Stimulated activated CD4-positive, alpha-beta T cell treated with anti-CD3 and anti-CD28 coated beads, Interleukin-1b, Interleukin-23, amount 100 ng/mL, for 1 hour (primary cell): ENCODE measurements at places on chromosomes 12 and 14.

GRCh38 chr12:91685917-91686316 lies 459.7 kb downstream of the BTG1 start:
- DNase-seq = no peak

- no peak for DNase-seq
Observed at GRCh38 chr12:1829306-1829900, 9.0 kb downstream of the LRTM2 start.

DNA sequence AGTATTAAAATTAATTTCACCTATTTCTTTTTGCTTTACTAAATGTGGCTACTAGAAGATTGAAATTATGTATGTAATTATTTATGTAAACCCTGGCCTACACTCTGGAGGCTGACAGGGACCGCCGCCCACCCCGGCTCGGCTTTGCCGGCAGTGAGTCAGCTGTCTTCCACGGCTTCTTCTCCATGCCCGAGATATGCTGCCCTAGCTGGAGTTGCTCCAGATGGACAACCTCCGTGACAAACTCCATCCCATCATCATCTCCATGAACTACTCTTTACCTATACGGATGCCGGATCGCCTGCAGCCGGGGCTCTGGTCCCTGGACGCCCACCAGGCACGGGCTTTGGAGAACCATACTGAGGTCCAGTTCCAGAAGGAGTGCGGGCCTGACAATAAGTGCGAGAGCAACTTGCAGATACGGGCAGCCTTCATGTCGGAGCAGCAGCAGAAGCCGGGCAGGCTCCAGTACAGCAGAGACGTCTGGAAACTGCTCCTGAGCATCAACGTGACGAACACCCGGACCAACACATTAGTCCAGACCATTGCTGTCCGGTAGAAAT lies 86.9 kb upstream of the NID2 start:
- DNase-seq = no peak

DNA sequence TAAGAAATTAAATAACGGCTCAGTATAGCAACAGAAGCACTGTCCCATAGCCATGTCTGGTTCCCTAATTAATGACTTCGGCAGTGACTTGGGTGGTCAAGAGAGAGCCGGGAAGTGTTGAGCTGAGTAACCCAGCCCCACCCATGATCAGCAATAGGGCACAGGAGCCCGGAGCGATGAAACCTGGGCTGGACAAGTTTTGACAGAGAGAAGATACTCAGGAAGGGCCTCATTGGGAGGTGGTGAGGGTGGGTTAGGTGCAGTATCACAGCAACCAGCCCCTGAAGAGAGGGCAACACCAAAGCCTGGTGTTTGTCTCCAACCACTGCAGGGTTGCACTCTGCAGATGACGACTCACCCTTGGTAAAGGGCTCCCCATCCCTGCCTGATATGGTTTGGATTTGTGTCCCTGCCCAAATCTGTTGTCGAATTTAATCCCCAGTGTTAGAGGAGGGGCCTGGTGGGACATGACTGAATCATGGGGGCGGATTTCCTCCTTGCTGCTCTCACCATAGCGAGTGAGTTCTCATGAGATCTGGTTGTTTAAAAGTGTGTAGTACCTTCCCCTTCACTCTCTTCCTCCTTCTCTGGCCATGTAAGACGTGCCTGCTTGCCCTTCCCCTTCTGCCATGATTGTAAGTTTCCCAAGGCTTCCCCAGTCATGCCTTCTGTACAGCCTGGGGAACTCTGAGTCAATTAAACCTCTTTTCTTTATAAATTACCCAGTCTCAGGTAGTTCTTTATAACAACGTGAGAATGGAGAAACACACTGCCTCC lies 124.9 kb upstream of the MED13L start:
- DNase-seq = no peak

- no peak for DNase-seq
Observed at GRCh38 chr14:69323266-69323998, 63.5 kb downstream of the GALNT16 start.

DNA sequence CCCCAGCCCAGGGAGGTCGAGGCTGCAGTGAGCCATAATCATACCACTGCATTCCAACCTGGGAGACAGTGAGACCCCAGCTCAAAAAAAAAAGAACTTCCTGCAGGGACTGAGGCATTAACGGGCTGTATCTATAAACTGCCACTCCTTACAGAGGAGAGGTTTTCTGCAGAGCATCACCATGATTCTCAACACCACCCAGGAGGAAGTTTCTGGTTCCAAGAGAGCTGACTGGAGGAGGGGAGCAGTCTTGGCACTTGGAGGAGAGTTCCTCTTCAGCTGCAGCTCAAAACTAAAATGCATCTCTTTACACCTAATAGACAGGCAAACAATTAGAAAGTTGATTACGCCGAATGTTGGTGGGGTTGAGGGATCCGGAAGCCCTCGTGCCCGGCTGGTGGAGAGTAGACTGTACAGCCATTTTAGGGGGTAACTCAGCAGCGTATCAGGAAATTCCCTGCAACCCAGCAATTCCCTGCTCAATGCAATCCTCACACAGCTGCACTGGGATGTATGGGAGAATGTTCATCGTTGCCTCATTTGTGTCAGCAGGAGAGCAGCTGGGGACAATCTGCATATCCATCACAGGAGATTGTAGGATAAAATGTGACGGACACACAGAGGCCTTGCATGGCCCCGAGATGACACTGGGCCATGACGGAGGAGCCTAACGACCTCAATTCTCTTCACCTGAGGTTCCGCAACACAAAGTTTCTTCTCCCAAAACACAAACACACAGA lies 36.6 kb downstream of the ACTN1 start:
- DNase-seq = no peak

DNA sequence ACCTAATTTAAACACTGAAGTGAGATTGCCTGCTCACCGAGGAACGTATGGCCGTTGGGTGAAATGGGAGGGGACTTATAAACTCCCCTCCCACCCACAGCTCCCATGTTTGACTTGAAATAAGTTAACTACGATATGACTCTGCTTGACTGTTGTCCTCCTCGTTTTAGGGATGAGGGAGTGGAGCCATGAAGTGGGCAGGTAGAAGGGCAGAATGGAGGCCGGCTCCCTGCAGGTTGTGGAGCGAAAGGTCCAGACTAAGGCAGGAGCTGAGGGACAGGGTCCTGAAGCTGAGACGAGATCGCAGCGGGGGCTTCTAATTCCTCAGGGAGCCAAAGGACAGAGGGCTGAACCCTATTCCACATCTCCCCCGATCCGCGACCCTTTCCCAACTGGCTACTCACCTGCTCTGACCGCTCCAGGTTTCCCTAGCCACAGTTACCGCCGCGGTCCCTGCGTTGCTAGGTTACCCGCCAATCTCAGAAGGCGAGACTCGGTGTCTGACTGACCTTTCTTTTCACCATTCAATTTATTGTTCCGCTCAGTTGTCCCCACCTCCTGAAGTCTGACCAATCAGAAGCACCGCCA lies 577 bp upstream of the TPCN1 start:
- DNase-seq = no peak

GRCh38 chr14:65414961-65415589 lies 2.5 kb downstream of the FUT8 start:
- no peak for DNase-seq

DNA sequence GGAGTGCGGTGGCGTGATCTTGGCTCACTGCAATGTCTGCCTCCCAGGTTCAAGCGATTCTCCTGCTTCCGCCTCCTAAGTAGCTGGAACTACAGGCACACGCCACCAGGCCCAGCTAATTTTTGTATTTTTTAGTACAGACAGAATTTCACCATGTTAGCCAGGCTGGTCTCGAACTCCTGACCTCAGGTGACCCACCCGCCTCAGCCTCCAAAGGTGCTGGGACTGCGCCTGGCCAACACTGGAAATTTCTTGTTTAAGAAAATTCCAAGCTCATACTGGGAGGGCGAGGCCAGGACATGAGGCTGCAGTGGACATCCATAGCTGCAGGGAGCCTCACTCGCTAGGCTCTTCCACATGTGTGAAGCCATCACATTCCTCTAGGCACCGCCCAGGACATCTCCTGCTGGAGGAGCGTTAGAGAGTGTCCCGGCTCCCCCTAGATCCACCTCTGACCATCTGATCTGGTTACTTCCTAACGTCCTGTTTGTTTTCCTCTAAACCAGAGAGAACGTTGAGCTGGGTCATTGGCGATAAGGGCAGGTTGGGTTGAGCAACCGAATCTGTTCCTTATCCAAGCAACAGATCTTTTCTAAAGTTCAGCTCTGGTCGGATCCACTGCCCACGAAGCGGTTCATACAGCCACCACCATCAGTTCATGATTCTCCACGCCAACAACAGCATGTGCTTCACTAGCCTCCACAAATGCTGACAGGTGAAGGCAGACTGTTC lies 108.2 kb upstream of the MED13L start:
- DNase-seq = no peak

DNA sequence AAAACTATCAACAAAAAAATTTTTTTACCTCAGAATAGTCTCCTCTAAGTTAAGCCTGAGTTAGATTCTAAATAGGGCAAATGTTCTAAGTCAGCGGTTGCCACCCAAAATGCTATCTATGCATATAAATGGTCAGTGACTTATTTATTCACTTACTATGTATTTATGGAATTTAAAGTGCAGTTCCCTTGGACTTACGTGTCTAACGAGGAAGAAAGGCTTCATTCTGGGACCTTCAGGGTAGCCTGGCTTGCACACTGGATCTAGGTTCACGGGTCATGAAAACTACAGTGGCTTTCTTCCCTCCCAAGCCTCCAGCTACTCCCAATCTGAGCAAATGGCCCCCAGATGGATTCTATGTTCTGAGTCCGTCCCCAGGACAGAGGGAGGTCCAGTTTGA lies 77.1 kb downstream of the ARF6 start:
- no peak for DNase-seq

DNA sequence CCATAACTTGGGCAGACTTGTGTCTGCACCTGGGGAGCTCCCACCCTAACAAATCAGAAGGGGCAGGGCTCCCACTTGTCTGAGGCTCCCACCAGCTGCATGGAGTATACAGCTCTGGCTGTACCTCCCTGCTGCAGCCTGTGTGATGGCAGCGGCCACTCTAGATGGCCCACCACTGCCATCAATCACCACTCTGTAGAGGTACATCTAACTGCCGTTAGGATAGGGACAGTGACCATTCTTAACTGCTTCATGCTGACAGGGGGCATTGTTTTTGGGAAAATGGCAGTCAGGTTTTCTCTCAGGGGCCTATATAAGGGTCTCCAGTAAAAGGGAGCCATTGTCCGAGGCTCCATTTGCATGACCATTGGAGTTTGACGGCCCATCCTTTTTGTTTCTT lies 42.2 kb downstream of the HSD17B6 start:
- DNase-seq = no peak

- DNase-seq = no peak
Observed at GRCh38 chr14:101128478-101129321, 225.2 kb upstream of the RTL1 start.

GRCh38 chr14:31124197-31124596 lies 83.4 kb downstream of the HECTD1 start:
- no peak for DNase-seq

DNA sequence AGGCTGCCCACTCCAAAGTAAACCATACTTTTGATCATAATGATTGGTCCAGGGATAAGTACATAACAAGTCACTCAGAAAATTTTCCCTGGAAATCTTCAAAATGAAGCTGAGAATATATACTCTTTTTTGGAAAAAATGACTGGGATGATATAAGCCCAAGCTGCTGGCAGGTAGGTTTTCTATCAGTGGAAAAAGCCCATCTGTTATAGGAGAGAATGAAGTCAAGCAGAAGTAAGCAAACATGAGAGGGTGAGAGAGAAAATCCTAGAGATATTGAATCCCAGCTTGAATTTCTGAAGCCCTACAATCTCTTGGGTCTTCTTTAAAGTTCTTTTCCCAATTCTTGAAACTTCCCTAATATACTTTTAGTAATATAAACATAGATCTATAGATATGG lies 37.3 kb upstream of the ZDHHC17 start:
- DNase-seq = no peak

DNA sequence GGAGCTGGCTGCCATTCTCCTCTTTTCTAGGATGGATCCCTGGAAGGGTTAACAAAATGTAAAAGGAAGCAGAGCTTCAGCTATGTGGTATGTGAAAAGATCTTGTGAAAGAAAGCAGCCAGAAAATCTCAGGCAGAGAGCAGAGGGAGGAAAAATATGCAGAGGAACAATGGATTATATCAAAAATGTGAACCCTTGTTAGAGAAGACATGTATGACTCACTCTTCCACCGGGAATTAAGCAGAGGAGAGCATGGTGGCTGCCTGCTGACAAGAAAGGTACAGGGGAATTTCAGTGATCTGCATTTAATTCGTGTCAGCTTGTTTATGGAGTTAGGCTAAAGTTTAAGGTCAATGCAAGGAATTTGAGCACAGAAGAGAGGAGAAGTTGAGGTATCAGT lies 46.3 kb downstream of the KCNA1 start:
- no peak for DNase-seq

GRCh38 chr12:13097491-13098011 lies 5.9 kb downstream of the GSG1 start:
- DNase-seq = no peak

DNA sequence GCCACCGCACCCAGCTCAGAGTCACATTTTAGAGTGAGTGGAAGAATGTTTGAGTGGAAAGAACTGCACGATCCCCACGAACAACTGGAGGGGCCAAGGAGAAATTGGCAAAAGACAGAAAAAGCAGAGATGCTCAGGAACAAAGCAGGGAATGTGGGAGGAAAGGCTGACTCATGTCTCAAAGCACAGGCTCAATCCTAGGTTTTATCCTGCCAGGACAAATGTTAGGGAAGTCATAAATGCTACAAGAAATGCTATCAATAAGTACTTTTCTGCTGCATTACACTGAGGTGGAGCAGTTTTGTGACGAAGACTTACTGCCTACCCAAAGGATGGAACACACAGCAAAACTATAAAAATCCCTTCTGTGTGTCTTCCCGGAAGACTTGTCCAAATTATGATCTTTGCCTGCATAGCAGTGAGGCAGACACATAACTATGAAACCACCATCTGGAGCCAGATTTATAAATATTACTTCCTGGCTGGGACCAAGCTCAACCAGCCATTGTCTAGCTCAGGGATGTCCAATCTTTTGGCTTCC lies 26.7 kb downstream of the NIN start:
- no peak for DNase-seq

GRCh38 chr12:509500-509899 lies 49.8 kb downstream of the B4GALNT3 start:
- no peak for DNase-seq

DNA sequence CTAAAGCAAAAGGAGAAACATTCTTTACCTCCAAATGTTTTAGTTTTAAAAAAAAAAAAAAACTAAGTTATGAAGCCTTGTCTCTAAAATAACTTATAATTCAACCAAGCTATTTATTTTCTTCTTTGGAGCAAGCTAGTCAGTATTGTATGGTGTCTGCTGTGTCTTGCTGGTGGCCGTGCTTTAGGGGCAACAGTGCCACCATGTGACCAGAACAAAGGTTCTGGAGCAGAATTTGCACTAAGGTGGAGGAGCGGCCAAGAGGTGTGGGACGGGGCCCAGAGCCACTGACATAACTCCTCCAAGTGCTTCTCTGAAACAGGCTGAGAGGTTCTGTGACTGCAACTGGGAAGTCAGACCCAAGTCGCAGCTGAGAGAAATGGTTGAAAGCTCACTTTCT lies 4.5 kb downstream of the FICD start:
- DNase-seq = no peak
